Activated CD4-positive, alpha-beta T cell treated with anti-CD3 and anti-CD28 coated beads, Interleukin-2, Interleukin-4, amounts not matched to agents 100 ng/mL and 50 ng/mL, durations not matched to agents 16 hours and 8 hours (primary cell): ENCODE measurements at places on chromosomes 2 and 18.

DNA sequence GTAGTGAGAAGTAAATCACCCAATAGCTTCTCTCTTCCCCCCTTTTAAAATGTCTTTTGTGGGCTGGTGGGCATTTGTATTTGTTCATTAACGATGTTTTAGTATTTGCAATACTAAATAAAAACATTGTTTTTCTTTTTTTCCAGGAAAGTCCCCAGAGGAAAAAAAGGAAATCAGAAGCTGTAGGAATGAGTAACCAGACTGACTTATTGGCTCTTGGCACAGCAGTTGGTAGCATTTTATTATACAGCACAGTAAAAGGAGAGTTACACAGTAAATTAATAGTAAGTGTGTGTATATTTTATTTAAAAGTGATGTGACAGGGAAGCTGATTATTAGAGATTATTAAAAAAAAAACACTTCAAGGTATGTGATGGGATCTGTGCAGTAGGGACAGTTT is 7.4 kb downstream of the WDR43 start:
- DNase-seq, result no peak

- no peak for DNase-seq
Measured at GRCh38 chr2:218281449-218281848, 10.9 kb downstream of the TMBIM1 start.

DNA sequence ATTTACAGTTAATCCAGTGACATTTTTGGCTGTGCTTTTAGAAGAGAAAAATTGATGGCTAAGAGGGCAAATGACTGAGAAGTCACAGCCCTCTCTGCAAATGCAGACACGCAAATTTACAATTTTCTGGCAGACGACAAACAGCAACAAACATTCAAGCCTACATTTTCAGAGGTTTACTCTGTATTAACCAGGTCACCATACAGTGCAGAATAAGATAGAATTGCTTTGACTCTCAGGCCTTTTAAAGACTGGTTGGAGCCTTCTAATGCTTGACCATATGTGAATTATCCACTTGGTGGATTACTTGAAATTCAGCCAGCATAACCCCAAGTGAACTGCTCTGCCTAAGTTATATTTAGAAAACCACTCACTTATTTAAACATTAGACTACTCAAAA is 280.9 kb upstream of the STON1 start:
- no peak for DNase-seq

GRCh38 chr18:74831571-74832250 is 234.0 kb downstream of the ZNF407 start:
- no peak for DNase-seq
